ENCODE measurements at places on chromosomes 7 and 10.
A peak's percentile ranks its signal among the peaks of the same experiment; 100 is the strongest.

DNA sequence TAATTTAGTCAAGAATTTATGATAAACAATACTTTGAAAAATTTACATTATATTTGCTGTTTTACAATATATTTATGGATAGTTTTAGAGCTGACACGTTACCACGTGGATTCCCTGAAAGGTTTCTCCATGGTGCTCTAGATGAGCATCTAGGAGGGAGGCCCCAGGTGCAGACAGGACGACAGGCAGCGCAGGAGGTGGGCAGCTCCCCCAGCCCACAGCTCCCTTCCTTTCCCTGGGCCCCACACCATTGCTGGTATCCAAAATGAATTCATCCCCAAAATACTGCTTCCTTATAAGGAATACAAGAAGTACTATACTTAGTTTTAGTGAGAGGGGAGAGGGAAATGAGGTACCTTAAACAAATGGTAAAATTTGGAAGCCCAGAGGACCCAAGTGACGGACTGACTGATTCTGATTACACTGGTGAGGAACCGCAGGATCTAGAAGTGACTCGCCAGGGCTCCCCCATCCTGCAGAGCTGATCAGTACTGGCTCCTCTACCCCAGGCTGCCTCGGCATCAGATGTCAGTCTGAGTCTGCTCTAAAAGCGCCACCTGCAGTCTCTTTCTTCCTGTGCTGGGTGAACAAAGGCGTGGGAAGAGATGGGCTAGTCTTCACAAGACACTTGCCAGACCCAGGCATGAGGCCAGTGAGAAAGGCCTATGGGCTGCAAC, 89.2 kb downstream of the DLG5 start:
- no peak for DNase-seq

DNA sequence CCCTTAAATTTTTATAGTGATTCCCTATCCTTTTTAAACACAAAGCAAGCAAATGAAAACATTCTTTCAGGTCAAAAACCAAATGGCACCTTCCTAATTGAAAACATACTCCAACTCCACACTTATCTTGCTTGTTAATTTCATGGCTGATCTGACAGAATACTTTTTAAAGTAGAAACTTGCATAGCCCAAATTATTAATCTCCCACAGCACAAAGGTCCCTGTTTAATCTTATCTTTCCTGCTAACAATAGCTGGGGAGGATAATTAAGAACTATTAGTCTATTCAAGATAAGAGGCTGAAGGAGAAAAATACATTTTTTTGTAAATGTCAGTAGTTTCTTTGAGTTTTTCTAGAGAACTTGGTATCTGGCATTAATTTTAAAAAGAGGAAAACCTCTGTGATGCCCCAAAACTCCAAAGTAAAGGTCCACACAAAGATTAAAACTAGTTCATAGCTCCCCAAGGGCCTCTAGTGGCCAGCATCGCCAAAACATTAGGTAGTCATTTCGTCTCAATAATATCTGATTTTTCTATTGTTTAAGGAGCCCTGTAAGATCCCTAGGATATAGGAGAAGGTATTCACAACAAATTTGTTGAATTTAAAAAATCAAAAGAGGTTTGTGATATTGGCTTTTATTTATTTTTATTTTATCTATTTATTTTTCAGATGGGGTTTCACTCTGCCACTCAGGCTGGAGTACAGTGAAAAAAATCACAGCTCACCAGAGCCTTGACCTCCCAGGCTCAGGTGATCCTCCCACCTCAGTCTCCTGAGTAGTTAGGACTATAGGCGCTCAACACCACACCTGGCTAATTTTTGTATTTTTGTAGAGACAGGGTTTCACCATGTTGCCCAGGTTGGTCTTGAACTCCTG, 14.7 kb downstream of the CDNF start:
- no peak for DNase-seq

DNA sequence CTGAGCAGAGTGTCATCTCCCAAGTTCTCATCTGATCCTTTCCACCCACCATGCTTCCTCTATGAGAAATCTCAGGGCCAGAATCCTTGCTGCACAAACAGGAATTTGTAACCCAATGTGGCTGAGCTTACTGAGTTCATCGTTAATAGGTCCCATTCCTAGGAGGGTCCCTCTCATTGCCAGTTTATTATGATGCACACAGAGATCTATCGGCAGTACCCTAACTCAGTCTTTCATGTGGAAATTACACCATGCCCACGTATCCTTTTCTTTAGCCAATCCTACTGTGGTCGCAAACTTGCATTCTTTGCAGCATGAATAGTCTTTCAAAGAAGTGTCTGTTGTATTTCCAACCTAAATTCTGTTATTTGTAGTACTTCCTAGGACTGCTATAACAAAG, 12.1 kb downstream of the TMEM236 start:
- DNase-seq = no peak

DNA sequence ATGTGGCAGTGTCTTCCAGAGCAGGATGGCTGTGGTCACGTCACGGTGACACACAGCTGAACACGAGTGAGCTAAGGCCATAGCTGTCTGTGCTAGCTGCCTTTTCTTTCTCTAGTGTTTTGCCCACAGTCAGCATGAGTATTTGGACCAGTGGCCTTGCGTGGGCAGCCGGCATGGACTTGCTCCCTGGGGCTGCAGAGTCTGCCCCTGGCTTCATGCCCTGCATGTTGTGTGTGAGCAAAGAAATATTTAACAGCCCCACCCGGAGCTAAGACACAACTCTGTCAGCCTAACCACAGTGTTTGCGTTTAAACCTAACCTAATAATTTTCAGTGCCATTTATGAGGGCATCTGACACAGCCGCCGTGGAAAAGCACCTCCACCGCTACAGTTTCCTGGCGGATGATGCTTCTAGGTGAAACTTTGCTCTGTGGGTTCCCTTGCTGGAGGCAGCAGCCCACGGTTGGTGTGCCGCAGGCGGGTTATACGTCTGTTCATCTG, 14.6 kb downstream of the CHST12 start:
- peak; percentile 61 for DNase-seq

DNA sequence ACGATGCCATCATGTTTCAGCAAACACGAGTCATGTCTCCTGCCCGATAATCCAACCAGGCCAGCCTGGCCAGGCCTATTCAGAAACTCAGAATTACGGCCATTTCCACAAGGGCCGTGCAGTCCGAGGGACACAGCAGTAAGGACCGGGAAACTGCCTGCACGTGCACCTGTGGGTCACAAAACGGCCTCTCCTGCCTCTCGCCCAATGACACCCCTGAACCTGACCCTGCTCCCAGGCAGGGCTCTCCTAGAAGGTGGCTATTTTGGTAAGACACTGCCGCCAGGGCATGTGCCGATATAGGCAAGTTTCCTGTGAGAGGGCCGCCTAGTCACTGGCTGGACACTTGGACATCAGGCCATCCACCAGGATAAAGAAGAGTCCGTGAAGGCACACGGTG, 196.7 kb downstream of the TCERG1L start:
- DNase-seq = no peak

DNA sequence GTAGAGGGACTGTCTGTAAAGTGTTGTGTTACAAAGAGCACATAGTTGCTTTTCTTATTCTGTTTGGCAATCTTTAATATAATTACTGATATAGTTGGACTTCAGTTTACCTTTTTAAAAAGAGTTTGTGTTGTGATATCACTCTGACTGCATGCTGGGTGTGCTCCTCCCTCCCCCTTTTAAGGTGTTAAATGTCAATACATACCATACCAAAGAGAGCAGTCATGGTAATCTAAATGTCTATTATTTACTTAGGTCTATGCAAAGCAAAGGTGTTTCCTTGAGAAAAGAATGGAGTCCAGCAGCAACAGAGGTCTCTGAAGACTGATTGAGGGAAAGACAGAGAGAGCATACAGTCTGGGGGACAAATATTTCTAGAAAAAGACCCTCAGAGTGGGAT, 275.1 kb upstream of the NRP1 start:
- DNase-seq = no peak

DNA sequence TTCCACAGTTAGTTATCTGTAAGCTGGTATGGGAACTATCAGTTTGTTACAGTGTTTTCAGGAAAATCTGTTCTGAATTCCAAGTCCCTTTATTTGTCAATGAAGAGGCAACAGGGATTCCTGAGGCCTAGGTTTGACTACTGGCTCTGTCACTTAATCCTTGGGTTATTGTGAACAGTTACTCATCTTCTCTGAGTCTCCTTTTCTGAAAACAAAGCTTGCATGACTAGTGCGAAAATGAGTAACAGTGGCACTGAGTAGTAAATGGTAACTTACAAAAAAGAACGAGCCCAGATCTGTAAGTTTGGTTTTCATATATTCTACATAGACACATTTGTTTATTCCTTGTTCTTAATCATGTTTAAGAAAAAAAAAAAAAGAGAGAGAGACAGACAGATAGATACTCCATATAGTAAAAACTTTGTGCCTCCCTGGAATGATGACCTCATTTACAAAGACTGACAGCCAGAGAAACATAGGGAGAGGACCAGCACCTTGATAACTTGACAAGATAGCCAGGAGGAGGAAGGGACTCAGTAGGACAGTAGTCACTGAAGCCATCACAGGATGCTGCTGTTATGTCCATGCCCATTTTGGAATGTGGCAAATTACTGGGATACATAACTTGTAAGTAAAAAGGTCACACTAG, 1.9 kb downstream of the MRPS33 start:
- DNase-seq = no peak

Measured in stimulated activated CD8-positive, alpha-beta memory T cell treated with anti-CD3 and anti-CD28 coated beads, Interleukin-4, amount 100 ng/mL, for 4 hours (primary cell).